Bronchial epithelial cell (primary cell): ENCODE measurements at places on chromosomes 5 and 9. TPM values are rescaled to one million over a fixed set of nuclear protein-coding genes. Genes with fewer than 3 reads are reported as not detected.

GRCh38 chr5:179284751-179285631 is 60.3 kb downstream of the ADAMTS2 start:
- no peak for DNase-seq

- peak; percentile 22 for DNase-seq
Observed at GRCh38 chr5:62717301-62717933, 138.8 kb downstream of the LRRC70 start.

GRCh38 chr9:2021731-2022130 is 6.6 kb downstream of the SMARCA2 start:
- no peak for DNase-seq

- DNase-seq, result no peak
Observed at GRCh38 chr5:56244627-56245026, 11.5 kb upstream of the ANKRD55 start.

DNA sequence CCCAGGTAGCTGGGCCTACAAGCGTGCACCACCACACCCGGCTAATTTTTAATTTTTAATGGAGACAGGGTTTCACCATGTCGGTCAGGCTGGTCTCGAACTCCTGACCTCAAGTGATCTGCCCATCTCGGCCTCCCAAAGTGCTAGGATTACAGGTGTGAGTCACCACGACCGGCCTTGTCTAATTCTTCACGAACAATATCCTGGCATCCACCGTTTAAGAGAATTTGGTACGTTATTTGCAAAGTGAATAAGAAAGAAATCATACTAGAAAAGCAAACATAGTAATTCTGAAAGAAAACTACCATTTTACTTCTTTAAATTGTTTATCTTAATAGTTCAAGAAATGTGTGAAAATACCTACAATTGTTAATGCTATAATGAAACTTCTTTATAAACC is 42.9 kb upstream of the TRIO start:
- no peak for DNase-seq

DNA sequence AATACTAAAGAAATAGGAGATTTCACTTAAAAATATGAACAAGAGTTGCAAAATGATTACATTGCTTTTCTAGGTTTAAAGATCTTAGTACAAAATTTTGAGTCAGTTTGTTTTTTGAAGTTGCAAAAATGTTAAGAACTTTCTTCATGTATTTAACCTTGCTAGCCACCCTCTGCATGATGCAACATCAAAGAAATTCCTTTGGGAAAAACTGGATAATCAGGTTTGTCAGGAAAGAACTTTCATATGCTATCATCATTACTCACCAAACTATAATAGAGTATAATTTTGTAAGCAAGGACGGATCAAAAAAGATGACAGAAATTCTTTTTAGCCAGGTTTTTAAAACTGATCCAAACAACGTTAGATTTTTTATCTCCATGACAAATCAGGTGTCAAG is 116.9 kb upstream of the MRPS30 start:
- DNase-seq, result peak; percentile 88

DNA sequence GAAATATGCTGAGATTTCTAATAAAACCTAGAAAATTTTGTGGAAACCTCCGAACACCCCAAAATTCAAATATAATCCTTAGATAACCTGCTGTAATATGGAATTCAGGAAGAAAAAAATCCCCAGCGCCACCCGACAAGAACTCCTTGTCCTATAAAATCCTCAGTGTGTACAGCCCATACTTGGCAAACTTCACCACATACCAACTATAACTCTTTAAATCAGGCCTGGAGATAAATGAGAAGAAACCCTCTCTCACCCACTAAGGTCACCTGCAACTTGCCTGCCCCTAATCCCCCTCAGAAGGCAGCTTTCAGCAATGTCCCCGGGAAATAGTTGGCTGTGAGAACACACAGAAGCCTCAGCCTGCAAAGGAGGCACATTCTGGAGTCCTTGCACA is 90.5 kb downstream of the SH3TC2 start:
- no peak for DNase-seq

DNA sequence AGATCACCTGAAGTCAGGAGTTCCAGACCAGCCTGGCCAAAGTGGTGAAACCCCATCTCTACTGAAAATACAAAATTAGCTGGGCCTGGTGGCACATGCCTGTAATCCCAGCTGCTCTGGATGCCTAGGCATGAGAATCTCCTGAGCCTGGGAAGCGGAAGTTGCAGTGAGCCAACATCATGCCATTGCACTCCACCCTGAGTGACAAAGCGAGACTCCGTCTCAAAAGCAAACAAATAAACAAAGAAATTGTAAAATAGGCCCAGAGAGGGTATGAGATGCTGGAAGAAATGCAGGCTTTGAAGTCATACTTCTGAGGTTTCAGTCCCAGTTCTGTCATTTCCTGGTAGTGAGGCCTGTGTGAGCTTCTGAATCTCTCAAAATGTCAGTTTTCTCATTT is 5.3 kb upstream of the ARHGEF37 start:
- DNase-seq, result no peak

- no peak for DNase-seq
Observed at GRCh38 chr5:57311921-57312735, 138.3 kb downstream of the GPBP1 start.

DNA sequence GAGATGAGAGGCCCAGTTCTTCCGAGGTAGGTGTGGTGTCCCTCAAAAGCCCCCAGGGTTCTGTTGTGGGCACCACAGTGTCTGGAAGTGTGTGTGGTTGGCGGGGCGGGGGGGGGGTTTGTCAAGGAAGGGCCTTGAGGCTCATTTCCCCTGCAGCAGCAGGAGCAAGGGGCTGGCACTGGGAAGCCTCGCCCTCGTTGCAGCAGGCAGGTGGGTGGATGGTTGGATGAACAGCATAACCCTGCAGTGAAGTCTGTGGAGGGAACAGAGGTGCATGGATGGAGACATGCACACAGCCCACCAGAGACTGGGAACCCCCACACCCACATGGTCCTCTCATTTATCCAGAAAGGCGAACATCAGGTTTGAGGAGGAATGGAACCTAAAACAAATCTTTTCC is 2.0 kb upstream of the SPATA31E1 start:
- DNase-seq, result no peak

DNA sequence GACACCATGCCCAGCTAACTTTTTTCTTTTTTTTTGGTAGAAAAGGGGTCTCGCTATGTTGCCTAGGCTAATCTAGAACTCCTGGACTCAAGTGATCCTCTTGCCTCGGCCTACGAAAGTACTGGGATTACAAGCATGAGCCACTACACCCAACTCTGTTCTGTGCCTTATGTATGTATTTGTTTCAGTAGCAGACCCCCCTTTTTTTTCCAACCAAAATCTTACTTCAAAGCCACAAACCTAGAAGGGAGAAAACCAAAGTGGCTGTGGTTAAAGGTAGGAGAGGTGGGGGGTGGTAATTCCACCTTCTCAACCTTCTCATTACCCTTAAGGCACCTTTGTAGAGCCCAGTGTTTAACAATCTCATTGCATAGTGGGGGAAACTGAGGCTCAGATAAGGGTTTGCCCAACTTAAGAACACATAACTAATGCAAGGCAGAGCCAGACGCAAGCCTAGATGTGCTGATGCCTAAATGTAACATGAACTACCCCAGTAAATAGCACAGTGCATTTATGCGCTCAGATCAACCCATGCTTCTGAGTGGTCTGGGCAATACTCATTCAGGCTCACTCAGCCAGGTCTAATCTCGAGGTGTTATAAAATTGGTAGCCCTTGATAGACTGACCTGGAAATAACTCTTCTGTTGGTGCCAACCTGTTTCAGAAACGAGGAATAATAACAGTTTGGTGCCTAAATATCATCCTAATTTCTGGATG is 33.0 kb downstream of the ITK start:
- no peak for DNase-seq

DNA sequence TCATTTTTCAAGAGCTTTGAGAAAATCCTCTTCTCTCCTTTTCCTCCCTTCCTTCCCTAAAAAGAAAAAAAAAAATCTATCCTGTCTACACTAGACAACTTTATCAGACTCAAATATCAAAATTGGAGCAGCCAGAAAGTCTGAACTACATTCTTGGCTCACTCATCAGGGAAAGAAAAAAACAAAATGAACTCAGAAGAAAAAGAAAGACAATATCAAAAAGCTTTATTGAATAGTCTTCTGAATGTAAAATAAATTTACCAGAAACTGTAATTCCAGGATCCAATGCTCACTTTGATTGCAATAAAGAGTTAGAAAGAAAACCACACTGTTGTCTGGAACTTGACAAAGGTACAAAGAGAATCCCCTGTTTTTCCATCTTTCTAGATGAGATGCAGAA is 507.2 kb upstream of the MPDZ start:
- no peak for DNase-seq

DNA sequence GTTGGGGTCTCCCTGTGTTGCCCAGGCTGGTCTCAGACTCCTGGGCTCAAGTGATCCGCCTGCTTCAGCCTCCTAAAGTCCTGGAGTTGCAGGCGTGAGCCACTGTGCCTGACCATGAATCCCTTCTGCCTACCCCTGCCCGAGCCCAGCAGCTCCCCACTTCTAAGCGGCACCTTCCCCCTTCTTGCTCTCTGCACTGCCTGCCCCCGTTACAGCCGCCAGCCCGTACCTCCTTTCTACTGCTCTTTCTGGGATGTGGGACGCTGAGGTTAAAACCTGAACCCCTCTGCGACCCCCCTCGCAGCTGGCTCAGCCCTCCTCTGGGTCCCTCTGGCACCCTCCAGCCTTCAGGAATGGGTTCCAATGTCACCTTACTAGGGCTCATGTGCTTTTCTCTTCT is 249.6 kb downstream of the PBX3 start:
- DNase-seq, result no peak

- no peak for DNase-seq
Observed at GRCh38 chr5:133383580-133383939, 228.8 kb downstream of the FSTL4 start.

DNA sequence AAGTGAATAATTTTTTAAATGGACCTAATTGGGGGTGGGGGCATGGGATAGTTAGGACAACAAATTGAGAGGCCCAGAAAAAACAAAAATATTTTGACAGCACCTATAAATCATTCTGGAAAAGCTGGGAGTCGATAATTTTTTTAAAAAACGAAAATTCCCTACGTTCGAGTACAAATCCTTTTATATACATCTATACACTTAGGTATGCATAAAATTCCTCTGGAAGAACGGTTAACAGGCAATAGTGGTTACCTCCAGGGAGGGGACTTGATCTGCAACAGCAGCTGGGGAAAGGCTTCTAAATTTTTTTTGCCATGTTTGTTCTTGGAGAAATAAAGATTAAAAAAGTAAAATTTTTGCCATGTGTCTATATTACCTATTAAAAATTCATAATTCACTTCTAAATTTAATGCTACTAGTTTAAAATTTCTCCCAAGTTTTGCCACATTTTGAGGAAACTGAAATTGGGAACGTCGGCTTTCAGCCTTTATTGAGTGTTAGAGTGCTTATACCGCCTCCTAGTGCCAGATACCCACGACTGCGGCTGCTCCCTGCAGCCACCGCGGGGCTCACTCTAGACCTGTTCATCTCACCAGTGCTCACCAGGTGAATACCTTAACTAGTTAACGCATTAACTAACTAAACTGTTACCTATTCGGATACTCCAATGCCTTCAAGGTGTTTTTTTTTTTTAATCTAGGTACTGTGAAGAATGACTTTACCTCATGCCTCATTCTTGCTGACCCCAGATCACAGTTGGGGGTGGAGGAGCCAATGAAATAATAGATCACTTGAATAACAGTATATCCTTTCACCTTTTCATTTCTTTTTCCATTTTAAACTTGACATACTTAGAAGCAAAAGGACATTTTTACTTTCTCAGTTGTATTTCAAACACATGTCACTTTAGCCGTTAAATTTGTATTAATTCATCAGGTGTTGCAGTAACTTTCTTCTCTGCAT is 1.8 kb upstream of the BHMT start:
- DNase-seq, result no peak

DNA sequence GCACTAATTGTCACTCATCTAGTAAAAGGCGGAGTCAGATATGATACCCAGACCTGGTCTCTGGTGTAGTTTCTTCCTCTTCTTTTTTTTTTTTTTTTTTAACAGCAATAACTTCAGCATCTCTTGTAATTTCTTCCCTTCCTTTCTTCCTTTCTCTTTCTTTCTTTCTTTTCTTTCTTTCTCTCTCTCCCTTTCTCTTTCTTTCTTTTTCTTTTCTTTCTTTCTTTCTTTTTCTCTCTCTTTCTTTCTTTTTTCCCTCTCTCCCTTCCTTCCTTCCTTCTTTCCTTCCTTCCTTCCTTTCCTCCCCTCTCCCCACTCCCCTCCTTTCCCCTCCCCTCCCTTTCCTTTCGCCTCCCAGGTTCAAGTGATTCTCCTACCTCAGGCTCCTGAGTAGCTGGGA is 25.9 kb upstream of the GNPDA1 start:
- DNase-seq, result no peak

DNA sequence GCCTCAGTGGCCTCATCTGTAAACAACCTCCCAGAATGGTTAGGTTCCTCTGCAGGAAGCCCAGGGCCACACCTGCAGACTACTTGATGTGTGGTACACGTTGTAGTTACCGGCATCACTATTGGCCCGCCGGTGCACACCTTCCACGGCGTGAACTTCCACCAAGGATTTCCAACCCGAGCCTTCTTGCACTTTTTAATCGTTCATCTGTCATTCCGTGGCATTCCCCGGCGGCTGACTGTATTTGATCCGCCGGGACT is 5.3 kb upstream of the TRIM41 start:
- no peak for DNase-seq

DNA sequence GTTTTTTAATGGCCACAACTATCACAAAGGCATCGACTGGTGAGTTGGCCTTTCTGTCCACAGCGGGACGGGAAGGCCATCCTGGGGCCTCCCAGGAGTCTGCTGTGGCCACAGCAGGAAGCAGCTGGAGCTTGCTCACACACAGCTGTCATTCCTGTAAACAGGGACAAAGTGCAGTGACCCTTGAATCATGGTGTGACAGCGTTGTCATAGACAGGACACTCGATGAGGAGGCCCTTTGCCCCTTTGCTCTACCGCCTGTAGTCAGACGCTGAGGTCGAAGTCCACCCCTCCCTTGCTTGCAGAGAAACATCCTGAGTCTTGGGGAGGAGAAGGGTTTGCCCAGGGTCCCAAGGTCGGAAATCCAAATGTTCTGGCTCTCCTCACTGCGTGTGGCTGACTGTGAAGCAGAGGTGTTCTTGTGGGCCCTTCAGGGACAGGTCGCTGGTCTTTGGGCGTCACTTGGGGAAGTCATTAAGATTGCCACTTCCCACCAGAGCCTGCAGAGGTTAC is 35.1 kb downstream of the NDST1 start:
- DNase-seq, result no peak

DNA sequence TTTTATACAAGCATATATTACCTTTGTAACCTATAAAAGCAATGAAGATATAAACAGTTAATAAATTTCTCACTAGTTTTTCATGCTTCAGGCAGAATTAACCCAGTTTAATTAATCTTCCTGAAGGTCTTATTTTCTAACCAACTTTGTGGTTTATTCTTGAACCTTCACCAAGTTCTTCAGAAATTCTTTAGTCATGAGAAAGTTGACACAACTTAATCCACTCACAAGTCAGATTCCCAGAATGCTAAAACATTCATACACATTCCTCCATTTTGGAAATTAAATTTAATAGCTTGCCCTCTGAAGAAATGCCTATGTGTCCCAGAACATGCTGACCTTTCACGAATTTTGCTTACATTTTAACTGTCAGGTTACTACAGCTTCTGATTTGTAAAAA is 105.4 kb upstream of the PAM start:
- no peak for DNase-seq

GRCh38 chr9:114900942-114901802 is 29.2 kb downstream of the TNFSF8 start:
- DNase-seq, result peak; percentile 69

The GARNL3 gene
- total RNA-seq, result 2.4 and 5.4 TPM in 2 replicates

The UBQLN1 gene
- total RNA-seq, result 96.4 and 124 TPM in 2 replicates

The GPRIN1 gene
- total RNA-seq, result 1.6 and 2.8 TPM in 2 replicates

The RABL6 gene
- total RNA-seq, result 79.5 and 88.5 TPM in 2 replicates

The SLC6A19 gene
- total RNA-seq, result not detected in 2 replicates

The CCL28 gene
- total RNA-seq, result 1.0 and 1.6 TPM in 2 replicates

The SPINK13 gene
- total RNA-seq, result not detected in 2 replicates

The EQTN gene
- not detected in 2 replicates for total RNA-seq

The UBAC1 gene
- total RNA-seq, result 36.1 and 38.5 TPM in 2 replicates

The C5orf52 gene
- total RNA-seq, result not detected in 2 replicates
